Activated naive CD8-positive, alpha-beta T cell treated with anti-CD3 and anti-CD28 coated beads, Interleukin-2, amount 50 U/mL, for 24 hours (primary cell): ENCODE measurements at places on chromosomes 13 and 19.

GRCh38 chr13:27868641-27869435 lies 51.0 kb upstream of the PDX1 start:
- DNase-seq: no peak

GRCh38 chr19:9130965-9131364 lies 4.2 kb upstream of the OR7G3 start:
- no peak for DNase-seq

DNA sequence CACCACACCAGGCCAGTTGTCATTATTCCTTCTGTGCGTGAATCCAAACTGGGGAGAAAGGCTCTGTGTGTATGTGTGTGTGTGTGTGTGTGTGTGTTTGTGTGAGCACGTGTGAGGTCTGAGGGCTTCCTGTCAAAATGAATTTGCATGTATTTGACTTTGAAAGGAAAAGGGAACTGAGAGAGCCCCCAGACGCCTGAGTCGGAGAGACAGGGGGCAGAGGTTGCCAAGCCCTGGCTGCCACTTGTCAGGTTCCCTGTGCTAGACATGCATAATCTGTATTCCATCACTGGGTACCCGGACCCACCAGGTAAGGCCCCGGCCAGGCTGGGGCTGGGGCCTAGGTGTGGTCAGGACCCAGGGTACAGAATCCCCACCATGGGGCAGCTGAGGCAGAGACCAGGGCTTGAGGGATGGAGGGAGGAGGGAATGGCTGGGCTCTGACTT lies at the start of gene CLEC17A:
Gene CLEC17A, plus strand, starts transcription at position 191 of the 447 bp plus-strand sequence. Its CDS starts 77 bp downstream, at position 268.
- no peak for DNase-seq

DNA sequence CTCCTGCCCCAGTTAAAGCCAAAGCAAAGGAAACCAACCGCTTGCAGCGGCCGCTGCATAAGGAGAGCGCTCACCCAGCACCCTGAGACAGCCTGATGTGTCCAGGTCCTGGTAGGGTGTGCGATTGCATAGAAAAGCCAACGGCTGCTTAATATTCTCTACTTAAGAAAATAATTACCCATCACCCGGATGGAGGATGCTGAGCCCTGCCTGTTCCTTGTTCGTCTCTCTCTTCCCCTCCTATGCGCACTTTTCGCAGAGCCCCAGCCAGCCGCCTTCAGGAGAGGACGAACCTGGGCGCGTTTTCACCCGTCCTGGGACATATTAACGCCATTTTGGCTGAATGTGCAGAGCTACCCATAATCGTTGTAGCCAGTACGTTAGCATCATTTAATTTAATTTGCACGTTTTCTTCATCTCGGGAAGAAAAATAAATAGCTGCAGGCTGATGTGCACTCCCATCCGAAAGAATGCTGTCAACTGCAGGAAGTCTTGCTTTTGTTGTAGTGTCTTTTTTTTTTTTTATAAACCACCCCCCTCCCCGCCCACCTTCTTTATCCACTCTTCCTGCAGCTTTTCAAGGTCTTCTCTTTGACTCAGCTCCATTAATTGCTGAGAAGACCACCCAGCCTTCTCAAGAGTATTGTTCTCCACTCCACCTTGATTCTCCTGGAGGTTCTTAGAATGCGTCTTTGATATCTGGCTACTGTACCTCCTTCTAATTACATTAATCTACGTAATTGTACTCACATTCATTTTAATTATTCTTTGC lies 214.5 kb downstream of the TEX29 start:
- no peak for DNase-seq

DNA sequence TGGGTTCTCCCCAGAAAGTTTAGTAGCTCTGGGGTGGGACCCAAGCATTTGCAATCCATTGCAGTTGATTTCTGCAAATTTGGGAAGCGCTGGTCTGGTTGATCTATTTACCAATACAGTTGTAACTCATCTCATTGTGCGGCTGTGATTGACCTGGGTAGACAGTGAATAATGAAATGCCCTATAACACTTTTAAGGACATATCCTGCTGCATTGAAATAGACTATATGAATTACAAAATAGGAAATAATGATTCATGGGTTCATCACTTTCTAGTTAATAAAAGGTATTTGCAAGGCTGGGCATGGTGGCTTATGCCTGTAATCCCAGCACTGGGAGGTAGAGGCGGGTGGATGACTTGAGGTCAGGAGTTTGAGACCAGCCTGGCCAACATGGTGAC lies 59.0 kb upstream of the FARP1 start:
- DNase-seq: no peak

DNA sequence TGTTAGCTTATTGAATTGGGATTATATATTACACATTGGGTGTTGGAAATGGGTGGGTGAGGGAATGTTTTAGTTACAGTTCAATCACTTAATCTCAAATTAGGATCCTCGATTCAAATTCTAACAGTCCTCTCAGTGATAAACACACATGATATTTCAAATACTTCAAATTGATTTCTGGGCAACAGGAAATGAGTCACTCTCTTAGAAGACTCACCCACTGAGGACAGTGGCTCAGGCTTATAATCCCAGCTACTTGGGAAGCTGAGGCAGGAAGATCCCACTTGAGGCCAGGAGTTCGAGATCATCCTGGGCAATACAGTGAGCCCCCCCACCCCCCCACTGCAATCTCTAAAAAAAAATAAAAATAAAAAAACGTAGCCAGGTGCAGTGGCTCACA lies 435.3 kb downstream of the KLF12 start:
- DNase-seq: no peak

DNA sequence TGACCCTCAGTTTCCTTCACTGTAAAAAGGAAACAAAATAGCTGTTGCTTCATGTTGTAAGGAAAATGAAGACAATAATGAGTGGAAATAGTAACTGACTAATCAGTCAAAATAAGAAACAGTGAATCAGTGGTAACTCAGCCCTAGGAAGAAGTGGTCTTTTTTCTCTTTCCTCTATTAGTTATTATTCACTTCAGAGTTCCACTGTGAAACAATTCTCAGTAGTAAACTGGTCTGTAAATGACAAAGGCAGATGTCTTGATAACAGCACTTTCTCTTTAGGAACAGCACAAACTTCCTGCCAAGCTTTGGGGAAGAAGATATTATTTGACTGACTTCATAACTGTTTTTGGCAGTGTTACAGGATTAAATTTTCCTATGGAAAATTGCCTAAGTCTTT lies 600.5 kb upstream of the KLHL1 start:
- no peak for DNase-seq

DNA sequence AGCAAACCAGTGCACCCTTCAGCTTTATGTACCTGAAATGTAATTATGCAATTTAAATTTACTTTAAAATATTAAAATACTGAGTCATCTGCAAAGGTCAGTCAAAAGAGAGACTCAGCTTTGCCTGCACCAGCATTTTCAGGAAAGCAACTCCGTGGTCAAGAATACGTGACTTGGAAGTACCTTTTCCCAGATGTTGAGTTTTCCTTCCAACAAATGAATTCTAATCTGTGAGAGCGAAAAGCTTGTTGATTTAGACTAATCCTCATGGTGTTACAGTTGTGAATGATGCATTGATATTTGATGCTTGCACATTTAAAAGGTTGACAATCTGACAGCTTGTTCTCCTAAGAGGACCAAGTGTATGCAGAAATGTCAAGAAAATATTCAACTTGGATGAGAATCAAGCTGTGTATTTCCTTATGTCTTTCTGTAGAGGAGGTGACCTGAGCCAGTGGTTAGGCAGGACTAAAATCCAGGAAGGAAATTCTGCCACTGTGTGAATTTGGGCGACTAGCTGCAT lies 270.4 kb downstream of the ABCC4 start:
- DNase-seq: no peak

GRCh38 chr13:49302817-49303216 lies 55.1 kb downstream of the CDADC1 start:
- DNase-seq: no peak

DNA sequence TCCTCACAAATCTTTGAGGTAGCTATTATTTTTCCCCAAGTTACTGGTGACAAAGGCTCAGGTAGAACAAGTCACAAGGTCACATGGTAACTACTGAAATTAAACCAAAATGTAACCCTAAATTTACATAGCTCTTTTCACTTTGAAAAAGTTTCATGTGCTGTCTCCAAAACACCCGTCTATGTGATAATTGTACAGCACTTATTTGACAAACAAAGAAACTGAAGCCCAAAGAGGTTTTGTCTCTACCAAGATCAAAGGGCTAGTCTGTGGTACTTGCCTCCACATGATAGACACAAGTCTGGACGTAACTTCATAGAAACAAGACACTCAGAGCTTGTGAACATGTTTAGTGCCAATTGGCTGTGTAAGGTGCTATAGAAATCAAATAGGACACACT lies 108.3 kb downstream of the SACS start:
- no peak for DNase-seq
